ENCODE measurements at places on chromosomes 1 and 21.

- DNase-seq = no peak
Observed at GRCh38 chr1:159795534-159795933, 6.6 kb upstream of the FCRL6 start.

- DNase-seq = peak; percentile 93
Observed at GRCh38 chr1:16905110-16905867, 9.5 kb downstream of the RNU1-2 start.

GRCh38 chr1:234769284-234769985, 159.5 kb upstream of the IRF2BP2 start:
- DNase-seq = no peak

DNA sequence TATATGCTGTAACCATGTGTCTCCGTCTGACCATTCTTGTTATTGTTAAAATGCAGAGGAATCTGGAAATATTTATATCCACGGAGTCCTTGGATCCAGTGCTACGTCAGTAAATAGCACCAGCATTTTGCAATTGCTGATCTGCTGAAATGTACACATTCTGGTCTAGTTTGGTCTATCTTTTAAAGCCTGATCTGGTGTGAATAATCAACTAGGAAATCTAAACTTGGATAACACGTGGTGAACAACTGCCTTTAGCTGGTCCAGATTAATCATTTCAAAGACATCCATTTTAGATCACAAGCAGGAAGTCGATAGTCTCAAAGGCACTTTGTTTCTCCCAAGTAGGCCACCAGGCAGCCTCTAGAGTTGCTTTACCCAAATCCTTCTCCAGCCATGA, 32.6 kb downstream of the PDPN start:
- no peak for DNase-seq

GRCh38 chr1:232560940-232561339, 69.0 kb downstream of the SIPA1L2 start:
- no peak for DNase-seq

DNA sequence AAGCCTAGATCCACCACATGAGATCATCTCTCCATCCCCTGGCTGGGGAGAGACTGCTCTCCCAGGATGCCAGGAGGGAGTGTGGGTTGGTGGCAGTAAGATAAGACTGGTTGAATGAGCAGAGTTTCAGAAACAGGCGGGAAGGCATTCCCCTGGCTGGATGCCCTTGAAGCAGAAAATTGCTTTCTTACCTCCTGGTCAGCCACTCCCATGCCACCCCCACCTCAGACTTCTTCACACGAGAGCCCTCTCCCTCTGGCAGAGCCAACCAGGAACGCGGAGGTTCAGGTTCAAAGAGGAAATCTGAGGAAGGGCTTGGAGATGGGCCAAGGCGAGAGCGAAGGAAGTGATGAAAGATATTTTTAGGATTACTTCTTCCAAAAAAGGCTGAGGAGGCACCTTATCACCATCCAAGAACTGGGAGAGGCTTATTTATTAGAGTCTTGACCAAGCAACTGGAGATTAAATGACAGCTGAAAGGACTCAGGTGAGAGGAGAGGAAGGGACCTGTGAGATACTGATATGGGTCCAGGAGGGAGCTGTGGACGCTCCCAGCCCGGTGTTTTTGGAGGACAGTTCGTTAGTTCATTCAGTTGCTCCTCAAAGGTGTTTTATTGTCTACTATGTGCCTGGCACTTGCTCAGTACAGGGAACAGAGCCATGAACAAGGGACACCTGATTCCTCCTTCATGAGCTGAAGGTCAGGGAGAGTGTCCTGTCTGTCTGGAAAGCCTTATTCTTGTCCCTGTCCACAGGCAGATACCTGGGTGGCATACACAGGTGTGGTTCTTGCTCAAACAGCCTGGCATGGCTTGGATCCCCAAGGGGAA, 18.9 kb upstream of the SLC26A9 start:
- no peak for DNase-seq

GRCh38 chr1:84603941-84604830, 29.9 kb upstream of the CTBS start:
- DNase-seq = no peak

- DNase-seq = no peak
Observed at GRCh38 chr1:162022626-162023025, 1.0 kb downstream of the OLFML2B start.

GRCh38 chr1:92784021-92784638, 778 bp downstream of the EVI5 start:
- peak; percentile 58 for DNase-seq

Measured in pons (tissue), 1 donor.